C1 segment of cervical spinal cord (tissue), 14 donors: ENCODE measurements at places on chromosomes 2 and 18.
A peak's percentile ranks its signal among the peaks of the same experiment; 100 is the strongest.

DNA sequence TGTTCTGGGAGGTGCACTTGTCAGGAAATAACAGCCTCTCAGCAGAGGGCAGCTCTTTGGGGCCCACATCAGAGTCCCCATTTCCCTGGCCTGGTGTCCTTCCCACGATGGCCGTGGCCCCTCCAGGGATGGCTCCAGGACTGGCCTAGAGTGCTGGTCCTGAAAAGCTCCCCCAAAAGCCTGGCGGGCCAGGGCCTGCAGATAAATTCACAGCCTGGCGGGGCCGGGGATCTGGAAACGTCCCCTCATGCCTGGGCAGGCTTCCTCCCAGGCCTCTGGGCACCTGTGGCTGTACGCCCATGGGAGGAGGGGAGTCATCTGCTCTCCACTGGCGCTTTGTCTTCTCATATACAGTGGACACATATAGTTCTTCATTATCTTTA is 52.6 kb upstream of the HS6ST1 start:
- no peak for DNase-seq

GRCh38 chr18:8634508-8634907 is 25.3 kb downstream of the RAB12 start:
- no peak for DNase-seq

DNA sequence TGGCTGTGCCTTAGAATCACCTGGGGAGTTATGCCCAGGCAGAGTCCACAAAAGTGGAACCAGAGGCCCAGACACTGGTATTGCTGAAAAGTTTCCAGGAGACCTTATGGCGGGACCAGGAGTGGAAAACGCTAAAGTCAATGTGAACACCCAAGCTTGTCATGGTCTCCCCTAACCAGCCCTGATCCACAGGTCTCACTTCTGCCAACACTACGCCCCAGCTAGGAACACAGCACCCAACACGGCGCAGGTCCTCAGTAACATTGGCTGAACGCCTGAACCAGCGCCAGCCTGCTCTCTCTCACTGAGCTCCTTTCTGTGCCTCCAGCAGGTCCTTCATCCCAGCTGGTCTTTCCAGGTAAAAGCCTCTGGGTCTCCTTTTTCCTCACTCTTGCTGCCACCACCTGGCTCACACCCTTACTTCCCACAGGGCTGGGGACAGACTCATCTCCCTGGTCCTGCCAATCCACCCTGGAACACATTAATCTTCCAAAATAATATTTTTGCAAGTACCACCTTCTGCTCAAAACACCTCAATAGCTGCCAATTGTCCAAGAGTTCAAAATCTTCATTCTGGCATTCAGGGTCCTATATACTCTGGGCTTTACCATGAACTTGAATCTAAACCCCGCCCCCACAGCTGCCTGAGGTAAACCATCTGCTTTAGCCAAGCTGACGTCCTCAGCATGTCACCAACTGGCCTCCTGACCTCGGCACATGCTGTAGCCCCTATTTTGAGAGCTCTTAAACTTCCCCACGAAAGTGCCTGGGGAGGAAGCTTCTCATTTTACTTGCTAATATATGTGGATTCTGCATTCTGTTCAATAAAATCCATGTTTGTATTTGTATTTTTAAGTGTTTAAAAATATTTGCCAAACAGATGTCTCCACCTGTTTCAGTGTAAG is 34.6 kb downstream of the ADCY3 start:
- DNase-seq, result no peak

DNA sequence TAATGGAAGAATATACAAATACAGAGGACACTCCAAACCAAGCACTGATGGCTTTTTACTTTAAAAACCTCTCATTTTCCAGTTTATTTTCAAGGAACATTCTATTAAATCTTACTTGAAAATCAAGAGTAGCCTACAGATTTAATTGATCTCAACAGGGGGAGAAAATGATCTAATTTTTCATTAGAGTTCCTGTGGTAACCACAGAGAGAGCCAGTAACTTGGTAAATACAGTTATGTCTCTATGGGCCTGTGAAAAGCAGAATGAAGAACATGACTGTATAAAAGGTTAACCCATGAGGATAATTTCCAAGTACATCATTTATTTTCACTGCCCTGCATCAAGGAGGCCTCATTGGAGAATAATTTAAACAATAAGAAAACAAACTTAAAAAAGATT is 39.8 kb upstream of the ITPRID2 start:
- no peak for DNase-seq

GRCh38 chr18:28834889-28835288 is 658.0 kb upstream of the CDH2 start:
- DNase-seq, result no peak

DNA sequence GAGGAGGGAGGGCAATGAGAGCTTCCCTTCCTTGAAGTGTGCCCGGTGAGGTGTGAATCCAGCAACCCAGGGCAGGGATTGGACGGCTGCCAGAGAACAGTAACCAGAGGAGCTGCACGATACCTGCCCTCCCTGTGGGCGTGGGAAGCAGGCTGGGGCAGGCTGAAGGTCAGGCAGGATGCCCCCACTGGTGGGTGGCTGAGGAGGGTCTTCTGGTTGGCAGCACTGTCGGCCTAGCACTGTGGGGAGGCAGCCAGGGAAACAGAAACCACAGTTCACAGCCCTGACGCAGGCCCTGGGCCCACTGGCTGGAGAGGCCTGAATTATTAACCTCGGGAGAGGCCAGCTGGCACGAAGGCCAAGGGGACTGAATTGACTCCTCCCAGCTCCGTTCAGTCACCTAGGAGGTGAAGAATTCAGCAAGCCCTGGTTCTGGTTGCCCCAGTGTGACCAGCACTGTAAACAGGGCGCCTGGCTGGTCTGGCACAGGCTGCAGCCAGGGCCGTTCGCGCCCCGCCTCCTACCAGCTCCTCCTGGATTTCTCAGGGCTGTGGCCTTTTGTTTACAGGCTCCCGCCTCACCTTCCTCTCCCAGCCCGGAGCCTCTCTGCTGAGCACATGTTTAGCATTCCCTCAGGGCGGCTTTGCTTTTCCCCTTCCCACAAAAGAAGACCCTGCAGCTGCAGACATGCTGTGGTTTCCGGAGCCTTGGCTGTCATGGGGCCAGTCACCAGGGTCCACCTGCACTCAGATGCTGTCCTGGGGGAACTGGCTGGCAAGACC is 97.8 kb downstream of the B3GNT2 start:
- DNase-seq, result peak; percentile 41

- DNase-seq, result peak; percentile 33
Measured at GRCh38 chr2:199261239-199261638, 196.5 kb downstream of the SATB2 start.

DNA sequence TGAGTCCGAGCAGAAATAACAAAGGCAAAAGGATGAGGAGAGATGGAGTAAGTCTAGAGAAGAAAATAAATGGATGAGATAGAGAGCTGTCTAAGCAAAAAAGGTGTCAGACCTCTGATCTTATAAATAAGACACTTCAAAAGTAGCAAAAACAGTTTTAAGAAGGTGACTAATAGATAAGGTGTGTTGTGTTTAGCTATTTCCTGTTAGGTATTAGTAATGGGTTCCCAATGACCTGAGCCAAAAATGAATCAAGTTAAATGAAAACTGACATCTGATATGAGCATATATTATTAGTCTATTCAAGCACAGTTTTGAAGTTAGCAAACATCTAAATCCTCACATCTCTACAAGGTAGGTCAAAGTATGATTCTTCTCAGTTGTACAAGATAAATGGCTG is 10.6 kb downstream of the SUPT7L start:
- no peak for DNase-seq

DNA sequence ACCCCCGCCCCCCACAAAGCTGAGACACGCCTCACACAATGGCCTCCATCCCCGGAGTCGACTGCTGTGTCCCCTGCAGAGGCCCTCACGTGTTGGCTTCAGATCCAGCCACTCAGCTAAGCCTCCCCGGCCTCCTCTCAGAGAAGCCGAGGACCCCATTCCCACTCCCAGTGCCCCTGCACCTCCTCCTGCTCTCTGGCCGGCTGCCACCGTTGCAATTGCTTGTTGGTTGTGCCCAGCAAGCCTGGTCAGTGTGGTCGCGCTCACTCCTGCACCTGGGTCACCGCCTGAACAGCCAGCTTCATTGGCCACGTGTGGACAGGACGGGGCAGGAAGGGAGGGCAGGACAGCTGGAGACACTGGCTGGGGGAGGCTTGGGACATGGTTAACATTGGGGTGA is 191.5 kb upstream of the SALL3 start:
- no peak for DNase-seq

GRCh38 chr2:223979730-223980396 is 22.6 kb downstream of the MRPL44 start:
- no peak for DNase-seq

DNA sequence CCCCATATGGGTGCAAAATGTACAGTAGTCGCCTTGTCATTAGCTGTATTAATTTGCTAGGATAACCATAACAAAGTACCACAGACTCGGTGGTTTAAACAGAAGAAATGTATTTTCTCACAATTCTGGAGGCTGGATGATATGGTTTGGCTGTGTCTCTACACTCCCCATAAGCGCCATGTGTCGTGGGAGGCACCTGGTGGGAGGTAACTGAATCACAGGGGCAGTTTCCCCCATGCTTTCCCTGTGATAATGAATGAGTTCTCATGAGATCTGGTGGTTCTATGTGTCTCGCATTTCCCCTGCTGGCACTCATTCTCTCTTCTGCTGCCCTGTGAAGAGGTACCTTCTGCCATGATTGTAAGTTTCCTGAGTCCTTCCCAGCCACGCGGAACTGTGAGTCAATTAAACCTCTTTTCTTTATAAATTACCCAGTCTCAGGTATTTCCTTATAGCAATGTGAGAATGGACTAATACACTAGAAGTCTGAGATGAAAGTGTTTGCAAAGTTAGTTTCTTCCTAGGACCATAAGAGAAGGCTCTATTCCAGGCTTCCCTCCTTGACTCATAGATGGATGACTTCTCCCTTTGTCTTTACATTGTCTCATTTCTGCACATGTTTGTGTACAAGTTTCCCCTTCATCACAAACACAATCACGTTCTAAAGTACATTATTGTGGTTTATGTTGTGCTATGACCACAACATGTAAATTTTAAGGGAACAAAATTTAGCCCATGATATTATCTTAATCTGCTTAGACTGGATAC is 1442.6 kb downstream of the SUCLG1 start:
- no peak for DNase-seq

DNA sequence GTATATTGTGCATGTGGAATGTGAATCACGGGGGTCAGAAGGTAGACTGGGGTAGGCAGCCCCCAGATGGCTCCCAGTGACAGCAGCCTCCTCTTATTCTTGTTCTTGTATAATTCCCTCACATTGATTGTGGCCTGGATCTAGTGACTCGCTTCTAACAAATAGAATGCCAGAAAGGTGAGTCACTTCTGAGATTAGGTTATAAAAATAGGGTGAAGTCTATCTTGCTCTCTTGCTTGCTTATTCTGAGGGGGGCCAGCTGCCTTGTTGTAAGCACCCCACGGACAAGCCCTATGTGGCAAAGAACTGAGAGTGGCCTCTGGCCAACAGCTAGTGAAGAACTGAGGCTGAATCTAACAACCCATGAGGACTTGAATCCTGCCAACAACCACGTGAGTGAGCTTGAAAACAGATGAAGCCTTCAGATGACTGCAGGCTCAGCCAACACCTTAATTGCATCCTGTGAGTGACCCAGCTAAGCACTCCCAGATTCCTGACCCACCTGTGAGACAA is 15.6 kb upstream of the RMND5A start:
- peak; percentile 35 for DNase-seq
